Tongue (tissue), 3 donors: ENCODE measurements at places on chromosomes 3 and 15. TPM values are rescaled to one million over a fixed set of nuclear protein-coding genes. Genes with fewer than 3 reads are reported as not detected.

- DNase-seq: no peak
These were observed 1374.2 kb upstream of the ALCAM start for GRCh38 chr3:103992469-103992868.

DNA sequence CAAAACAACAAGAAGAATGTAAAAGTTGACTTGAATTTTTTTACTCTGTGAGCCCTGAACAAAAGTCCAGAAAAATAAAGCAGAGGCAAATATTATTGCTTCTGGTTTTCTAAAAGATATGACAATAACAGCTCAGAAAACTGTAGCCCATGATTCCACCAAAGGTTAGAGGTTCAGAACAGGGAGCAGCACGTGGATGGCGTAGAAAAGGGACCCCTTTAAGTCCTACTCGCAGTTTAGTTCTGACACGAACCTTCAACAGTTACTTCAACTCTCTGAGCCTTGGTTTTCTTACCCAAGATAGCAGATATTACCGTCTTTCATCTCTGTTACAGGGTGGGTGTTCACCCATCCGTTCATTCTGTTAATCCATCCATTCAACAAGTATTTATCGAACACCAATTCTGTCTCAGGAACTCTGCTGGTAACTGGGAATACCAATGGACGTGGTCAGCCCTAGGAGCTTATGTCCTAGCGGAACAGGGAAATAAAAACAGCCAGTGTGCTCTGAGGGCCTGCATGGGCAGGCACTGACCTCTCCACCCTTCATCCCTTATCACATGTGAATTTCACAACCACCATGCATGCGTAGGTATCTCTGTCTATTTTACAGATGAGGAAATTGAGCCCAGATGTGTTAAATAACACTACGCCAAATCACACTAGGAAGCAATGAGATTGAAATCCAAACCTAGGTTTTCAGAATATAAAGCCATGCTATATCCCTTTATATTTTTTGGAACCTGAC, 274.2 kb upstream of the ICE2 start:
- no peak for DNase-seq

DNA sequence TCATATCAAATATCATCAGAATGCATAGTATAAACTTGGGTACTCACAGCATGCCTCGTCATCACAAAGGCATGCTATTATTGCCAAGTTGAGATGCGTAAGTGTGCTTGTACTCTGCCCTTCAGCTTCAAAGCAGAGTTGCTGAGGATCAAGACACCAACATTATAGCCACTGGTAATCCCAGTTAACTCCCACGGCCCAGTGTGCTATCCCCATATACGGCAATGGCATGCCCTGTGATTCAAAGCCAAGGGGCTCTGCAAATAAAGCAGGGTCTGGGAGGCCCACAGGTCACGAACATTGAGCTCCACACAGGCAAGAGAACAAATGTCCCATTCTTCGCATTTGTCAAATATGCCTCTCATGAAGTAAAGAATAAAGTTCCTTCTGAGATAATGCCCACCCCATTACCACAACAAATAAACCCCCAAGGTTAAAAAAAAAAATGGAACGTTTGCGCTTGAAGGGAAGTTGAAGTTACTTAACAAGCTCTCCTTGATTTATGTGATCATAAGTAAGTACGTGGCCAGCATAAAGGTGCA, 298.1 kb upstream of the NECTIN3 start:
- DNase-seq: peak; percentile 77

The MME gene
- 11.5 TPM for total RNA-seq

DNA sequence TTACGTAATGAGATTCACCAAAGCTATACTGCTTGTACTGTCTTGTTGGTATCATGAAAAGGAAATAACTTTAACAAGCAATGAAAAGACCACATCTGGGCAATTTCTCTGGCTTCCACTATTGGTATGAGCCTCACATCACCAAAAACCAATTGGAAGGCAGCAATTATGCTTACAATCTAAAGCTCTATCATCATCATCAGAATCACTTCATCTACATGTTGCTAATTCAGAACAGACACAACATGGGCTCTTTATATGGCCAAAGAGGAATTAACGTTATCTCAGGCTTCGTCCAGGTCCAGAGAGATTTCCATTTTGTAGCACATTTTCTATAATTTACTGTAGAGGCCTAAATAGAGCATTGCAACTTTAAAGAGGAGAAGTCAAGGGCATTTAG, 36.6 kb upstream of the SLCO3A1 start:
- DNase-seq: no peak

- peak; percentile 35 for DNase-seq
These were observed 111.1 kb downstream of the TPRA1 start for GRCh38 chr3:127479449-127479848.

The EPHB1 gene
- total RNA-seq: 13.3 TPM

The RBSN gene
- 44.6 TPM for total RNA-seq

GRCh38 chr15:59104912-59105732, at the start of gene CCNB2:
Gene CCNB2 (plus strand): TSS chr15:59105146. CDS start chr15:59105269, 123 bp downstream.
- DNase-seq: peak; percentile 98

The ARRDC4 gene
- total RNA-seq: 24.4 TPM

GRCh38 chr3:31613177-31613576, 80.5 kb downstream of the STT3B start:
- DNase-seq: peak; percentile 11

The CCR3 gene
- 0.51 TPM for total RNA-seq

The DPH6 gene
- total RNA-seq: 30.0 TPM

GRCh38 chr15:87287156-87287555, 969.4 kb downstream of the NTRK3 start:
- DNase-seq: peak; percentile 0

DNA sequence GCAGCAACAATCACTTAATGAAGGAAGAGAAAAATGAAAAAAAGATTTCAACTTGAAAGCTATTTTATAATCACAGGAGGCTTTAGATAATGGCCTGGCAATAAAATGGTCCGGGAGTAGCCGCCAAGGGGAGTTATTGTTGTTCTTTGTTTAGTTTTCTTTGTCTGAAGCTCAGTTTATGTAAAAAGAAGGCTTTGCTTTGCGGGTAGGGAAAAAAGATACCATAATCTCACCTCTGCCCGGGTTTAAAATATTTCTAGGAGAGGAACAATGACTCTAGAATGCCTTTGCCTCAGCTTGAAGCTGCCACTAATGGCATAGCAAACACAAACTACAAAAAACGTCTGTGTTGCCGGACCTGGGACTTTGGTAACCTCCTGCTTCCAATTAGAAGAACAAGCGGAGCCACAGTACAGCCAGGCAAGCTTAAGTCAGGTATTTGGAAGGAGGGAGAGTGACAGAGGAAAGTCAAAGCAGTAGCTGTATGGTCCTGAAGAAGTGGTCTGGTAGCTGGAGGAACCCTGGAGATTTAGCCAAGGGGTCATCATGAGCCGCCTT, 764.5 kb downstream of the TUSC7 start:
- DNase-seq: no peak

DNA sequence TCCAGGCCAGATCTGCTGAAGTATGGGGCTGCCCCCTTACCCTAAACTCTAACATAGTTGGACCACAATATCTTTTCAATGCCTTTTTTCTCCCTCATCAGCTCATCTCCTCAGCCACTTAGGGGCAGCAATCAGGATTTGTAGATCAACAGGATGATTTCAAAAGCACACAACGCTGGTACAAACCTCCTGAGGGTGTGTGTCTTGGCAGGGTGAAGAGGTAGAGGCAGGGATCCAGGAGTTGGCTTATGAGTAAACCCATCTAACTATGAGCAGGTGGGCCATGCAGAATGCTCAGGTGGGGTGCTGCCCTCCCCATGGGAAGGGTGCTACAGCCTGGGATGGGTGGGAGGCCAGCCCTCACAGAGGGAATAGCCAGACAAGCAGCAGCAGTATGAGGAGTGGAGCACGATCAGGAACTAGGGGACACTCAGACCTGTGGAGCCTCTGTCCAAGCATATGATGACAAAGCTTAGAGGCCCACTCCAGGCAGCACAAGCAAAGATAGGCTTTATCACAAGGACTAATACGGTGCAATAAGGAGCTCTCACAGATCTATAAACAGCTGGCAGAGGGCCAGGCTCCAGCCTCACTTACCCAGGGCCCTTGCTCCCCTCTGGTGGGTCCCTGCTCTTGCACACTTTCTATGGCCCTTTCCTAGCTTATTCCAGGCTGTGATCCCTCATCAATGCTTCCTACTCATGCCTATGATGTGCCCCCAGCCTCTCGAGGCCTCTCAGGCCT, 32.2 kb downstream of the IL20RB start:
- no peak for DNase-seq

DNA sequence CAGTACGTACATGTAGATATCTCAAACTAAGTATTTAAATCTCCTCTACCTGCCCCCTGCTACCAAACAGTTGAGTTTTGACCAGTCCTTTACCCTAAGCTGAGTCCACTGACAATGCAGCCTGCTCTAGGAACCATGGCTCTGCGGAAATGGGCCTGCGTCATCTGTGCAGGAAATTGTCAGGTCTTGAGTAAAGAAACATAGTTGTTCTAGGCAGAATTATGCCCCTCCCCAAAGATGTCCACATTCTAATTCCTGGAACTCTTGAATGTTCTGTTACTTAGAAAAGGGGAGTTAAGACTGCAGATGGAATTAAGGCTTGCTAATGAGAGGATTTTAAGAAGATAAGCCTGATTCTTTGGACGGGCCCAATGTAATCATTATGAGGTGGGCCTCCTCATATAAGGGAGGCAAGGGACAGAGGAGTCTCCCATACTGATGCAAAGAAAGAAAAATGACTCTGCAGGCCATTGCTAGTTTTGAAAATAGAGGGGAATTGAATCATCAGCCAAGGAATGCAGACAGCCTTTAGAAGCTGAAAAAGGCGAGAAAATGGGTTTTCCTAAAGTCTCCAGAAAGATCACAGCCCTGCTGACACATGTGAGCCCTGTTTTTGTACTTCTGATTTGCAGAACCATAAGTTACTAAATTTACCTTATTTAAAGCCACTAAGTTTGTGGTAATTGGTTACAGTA, 5.5 kb upstream of the VGLL3 start:
- no peak for DNase-seq

The PLA2G4E gene
- 1.9 TPM for total RNA-seq

DNA sequence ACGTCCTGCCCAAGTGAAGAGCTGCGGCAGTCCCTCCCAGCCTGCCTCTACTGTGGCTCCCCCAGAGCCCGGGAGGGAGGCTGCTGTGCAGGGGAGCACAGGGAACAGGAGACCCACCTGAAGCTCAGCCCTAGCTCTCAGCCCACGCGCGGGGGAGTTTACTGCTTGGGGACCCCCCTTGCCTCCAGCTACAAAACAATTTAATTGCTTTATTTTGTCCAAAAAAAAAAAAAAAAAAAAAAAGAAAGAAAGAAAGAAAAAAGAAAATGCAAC, 78.1 kb downstream of the CLDN11 start:
- DNase-seq: no peak

The GRIP2 gene
- 14.1 TPM for total RNA-seq

GRCh38 chr15:99619712-99620111, 53.9 kb downstream of the MEF2A start:
- no peak for DNase-seq

- no peak for DNase-seq
These were observed 86.6 kb upstream of the HES1 start for GRCh38 chr3:194049394-194049793.

The IFT80 gene
- 51.7 TPM for total RNA-seq

DNA sequence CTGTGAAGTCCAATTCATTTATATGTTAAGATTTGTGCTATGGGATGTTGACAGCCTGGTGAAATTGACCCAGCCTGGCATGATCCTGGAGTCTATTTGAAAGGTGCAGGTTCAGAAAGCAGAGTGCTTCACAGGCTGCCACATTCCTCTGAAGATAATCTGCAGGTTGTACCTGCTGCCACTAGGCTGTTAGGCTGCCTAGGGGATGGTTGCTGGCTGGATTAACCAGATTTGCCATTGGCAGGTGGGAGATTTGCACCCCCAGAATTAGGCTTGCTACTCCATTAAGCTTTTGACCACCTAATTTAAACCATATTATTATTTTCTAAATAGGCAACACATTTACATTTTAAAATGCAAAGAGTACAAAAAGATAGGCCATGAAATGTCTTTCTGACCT, 85.8 kb upstream of the RASGRP1 start:
- no peak for DNase-seq
